Neural crest cell (in vitro differentiated cells): ENCODE measurements at places on chromosomes 6 and 20.

DNA sequence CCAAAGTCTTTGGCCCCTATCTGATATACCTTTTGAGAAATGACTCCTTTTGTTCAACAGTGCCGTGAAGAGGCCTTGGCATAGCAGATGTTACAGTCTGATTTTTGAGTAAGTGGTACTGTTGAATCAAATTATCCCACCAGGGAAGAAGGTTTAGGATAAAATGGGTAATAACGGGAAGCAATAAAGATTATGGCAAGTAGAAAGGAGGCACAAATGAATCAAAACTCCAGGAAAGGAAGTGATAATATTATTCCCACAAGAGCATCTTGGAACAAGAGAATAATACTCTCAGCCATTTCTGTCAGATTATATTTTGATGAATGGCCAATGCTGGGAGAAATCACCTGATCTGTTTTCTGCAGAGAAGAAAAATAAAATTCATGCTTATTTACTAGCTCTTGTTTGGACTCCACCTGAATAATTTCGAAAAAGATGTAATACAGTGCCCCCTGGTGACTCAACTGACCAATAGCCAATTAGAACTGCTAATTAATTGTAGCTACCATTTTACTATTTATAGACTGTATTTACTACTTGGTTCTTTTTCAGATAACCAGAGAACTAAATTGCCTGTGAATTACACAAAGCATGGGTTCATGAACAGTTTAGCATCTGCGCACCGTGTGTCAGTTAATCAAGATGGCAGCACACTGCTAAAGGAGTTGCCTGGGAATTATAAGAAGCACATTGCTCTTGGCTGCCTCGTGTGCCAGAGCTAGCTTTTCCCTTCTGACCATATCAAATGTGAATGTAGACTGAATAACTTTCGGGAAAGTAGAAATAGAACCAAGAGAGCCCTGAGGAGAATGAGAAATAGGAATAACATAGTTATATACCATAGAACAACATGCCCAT is 78.5 kb upstream of the TRDN start:
- DNase-seq: peak; percentile 9

GRCh38 chr20:50310673-50311051 is 120.0 kb downstream of the CEBPB start:
- no peak for DNase-seq

DNA sequence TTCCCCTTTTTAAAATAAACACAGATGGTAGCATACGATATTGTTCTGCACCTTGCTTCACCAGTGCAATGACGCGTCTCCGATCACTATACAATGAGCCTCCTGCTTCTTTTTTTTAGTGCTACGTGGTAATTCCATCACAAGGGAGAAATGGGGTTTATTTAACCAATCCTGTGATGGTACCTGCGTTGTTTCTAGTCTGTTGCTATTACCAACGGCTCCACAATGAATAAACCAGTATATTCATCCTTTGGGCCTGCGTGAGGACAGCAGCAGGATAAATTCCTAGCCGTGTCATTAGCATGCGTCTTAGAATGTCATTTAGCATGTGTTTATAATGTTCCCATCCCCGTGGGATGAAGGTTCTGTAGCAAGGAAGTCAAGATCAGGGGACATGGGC is 42.9 kb downstream of the GNAS-AS1 start:
- DNase-seq: no peak

DNA sequence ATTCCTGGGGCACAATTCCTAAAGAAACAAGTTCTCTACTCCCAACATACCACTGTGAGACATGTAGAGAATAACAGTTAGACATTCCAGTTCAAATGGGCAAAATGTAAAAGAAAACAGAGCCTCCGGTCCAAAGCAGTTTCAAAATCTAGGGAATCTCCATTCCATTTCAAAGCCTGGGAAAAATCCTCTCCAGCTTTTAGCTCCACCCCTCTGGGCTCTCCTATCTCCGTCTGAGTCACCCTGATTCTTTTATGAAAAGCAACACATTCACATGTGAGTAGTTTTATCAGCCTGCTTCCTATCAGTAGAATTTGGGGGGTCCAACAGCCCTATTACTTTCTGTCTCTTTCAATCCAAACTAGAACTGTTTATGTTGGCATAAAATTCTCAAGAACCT is 3.7 kb downstream of the CSNK2A1 start:
- DNase-seq: no peak

- DNase-seq: no peak
Measured at GRCh38 chr6:161135695-161136591, 137.9 kb downstream of the AGPAT4 start.

DNA sequence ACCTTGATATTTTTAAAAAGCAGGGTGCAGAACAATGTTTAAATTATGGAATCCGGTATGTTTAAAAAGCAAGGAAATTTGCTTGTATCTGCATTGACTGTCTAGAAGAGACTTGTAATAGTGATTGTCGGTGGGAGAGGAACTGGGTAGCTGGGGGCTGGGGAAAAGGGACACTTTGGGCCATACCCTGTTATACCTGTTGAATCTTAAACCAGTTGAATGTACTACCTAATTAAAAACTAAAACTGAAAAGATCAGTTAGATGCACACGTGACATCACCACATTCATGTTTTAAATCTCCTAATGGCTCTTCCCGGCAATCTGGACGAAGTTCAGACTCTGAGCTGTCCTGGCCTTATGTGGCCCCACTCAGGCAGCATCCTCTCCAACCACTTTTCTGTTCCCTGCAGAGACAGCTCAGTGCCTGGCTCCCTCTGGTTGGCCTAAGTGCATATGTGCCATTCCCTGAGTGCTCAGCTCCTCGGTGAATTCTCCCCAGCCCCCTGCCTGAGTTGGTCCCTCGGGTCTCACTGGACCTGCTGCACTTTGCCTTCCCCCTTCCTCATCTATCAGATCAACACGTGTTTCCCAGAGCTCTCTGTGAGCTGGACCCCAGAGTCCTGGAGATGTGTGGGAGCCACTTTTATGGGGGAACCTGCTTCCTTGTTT is 36.3 kb downstream of the SLC52A3 start:
- DNase-seq: no peak

DNA sequence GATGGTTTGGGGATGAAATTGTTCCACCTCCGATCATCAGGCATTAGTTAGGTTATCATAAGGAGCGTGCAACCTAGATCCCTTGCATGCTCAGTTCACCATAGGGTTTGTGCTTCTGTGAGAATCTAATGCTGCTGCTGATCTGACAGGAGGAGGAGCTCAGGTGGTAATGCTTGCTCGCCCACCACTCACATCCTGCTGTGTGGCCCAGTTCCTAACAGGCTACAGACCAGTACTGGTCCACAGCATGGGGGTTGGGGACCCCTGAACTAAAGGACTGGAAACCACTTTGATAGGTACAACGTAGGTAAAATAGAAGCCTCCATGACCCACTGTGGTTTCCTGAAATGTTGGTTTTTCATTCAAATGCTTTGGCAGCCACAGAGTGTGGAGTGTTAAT is 109.3 kb upstream of the PROKR2 start:
- DNase-seq: no peak

- DNase-seq: no peak
Measured at GRCh38 chr20:4471221-4471620, 250.5 kb upstream of the PRND start.

- no peak for DNase-seq
Measured at GRCh38 chr20:16968099-16968498, 219.9 kb downstream of the OTOR start.

DNA sequence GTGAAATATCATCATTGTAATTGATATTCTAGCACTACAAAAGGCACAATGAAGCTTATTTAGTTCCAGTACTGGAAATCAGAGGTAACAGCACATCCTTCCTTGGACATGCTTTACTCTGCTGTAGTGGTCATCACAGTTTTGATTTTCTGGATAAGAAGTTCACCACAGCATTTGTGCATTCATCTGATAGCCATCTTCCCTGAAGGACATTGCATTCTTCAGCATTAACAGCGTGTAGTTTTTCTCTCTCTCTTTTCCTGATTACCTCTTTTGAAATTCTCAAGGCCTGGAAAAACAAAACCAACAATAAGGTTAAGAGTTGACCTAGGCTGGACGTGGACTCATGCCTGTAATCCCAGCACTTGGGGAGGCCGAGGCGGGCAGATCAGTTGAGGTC is 19.6 kb downstream of the ECI2 start:
- DNase-seq: no peak

- DNase-seq: no peak
Measured at GRCh38 chr6:106872049-106872448, 102.5 kb downstream of the CD24 start.

DNA sequence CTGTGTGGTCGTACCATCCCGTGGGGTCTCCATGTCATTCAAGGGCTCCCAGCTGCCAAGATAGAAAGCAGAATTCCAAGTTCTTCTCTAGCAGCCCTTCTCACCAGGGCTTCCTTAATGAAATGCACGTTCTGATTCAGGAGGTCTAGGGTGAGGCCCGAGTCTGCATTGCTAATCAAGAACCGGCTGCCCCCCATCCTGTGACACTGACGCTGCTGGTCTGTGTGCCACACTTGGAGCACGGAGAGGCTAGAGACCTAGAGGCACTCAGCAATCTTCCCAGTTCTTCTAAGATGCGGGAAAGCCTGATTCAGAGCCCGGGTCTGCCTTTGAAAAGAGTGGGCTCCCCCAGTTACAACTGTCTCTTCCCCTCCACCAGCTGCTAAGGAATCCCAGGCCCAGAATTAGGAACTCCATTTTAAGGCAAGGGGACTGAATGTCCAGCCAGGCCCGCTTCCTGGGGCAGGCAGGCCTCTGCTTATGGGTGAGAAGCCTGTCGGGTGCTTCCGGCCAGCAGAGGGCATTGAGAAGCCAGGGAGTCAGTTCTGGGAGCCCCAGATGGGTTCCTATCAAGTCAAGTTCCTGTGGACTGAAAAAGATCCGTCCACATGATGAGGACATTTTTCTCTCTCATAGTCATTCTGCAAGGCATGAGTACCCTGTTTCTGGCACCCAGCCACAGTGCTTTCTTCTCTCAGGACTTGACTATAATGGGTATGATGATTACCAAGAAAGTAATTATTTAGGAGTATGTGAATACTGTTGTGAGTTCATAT is 69.8 kb upstream of the RIN2 start:
- peak; percentile 23 for DNase-seq

GRCh38 chr6:13298446-13298845 is 29.9 kb downstream of the TBC1D7 start:
- DNase-seq: no peak

DNA sequence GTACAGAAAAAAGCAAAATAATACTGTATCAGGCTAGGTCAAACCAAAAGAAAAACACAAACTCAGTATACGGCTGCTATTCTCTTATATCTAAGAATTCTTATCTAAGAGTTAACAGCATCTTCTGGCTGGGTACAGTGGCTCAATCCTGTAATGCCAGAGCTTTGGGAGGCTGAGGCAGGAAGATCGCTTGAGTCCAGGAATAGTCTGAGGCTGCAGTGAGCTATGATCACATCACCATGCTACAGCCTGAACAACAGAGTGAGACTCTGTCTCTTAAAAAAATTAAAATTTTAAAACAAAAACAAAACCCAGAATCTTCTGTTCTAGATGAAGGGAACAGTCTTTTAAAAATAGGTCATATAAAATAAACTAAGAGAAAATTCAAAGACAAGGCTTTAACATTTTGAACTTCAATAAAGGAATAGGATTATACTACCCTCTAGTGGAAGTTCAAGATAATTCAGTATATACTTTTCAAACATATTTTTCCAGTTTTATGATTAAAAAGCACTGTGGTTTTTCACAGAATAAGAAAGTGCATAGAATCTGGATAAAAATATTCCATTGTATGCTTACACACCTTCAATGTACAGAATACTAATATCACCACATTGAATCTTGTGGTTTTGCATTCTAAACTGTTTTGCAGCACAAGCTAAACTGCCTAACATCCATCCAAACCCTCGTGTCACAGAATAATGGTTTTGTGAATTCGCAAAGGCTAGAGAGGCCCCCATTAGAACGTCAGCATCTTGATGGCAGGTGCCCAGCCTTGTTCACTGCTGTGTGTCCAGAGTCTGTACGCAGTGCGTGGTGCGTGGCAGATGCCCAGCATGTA is 39.3 kb downstream of the DTNBP1 start:
- DNase-seq: no peak
